ENCODE measurements at places on chromosomes 6 and 20.

DNA sequence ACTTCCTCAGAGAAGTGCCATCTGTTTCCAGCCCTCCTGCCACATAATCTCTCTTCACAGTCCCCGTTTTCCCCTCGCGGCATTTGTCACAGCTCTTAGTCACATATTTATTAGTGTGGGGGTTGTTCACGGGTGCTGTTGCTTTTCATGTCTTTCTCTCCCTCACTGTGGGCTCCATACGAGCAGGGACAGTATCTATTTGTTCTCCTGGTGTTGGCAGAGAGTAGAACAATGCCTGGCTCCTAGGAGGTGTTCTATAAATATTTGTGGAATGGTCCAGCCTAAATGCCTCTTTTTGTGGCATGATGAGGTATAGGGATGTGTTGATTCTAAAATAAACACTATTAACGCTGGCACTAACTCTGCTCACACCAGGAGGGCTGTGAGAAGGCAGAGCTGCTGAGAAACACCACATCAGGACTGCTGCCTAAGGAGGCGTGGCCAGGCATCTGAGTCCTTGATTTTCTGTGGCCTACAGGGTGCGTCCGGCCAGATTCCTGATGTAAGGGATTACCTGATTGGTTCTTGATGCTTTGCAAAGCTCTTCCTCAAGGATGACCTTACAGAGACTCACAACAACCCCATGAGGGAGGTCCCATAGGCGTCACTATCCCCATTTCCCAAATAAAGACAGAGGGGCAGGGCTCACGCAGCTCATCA lies 219.8 kb upstream of the ARID1B start:
- no peak for DNase-seq

GRCh38 chr6:100730001-100730980 lies 150.8 kb downstream of the ASCC3 start:
- no peak for DNase-seq

- no peak for DNase-seq
Measured at GRCh38 chr6:20744911-20745557, 210.8 kb downstream of the CDKAL1 start.

DNA sequence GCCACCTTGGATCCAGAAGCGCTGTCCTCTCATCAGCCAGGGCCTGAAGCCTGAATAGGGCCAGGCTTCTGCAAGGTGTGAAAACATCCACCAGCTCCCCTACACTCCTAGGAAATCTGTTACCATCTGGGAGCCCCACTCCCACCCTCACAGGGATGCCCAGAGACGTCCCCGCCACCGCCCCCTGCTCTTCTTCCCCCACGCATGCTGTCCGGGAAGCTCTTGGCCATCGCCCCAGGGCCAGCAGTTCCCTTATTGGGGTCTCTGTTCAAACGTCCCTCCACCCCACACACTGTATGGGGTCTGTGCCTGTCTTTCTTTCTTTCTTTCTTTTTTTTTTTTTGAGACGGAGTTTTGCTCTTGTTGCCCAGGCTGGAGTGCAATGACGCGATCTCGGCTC lies 3.8 kb downstream of the RGS19 start:
- no peak for DNase-seq

DNA sequence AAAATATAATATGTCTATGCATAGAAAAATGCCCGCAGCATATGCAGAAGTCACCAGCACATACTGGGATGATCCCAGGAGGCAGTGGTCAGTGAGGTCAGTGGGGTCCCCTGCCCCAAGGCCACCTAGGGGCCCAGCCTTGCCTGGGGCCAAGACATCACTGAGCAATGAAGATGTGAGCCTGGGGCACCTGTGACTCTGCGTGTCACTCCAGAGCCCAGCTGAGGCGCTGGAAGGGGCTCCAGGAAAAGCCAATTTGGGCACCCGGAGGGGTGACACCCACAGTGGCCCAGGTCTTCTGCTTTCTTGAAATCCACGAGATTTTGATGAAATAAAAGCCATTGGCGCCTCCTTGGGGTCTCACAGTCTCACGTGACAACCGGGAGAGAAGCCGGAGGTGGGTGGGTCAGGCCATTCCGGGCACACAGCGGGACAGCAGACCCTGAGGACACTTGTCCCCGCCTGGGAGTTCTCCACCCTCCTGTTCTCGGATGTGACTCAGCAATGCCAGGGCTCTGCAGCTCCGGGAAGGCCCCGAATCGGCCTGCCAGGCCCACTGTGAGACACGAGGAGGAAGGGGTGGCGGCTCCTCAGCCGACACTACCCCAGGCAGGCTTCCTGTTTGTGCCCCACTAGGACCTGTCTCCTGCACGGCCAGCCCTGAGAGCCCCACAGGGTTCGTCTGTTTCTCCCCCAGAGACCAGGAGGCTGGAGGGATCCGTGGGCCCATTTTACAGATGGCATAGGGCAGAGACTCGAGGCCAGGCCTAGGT lies 24.4 kb upstream of the SLCO4A1 start:
- DNase-seq: no peak

GRCh38 chr20:19205981-19206396 lies 6.5 kb upstream of the SLC24A3 start:
- DNase-seq: peak; percentile 86

DNA sequence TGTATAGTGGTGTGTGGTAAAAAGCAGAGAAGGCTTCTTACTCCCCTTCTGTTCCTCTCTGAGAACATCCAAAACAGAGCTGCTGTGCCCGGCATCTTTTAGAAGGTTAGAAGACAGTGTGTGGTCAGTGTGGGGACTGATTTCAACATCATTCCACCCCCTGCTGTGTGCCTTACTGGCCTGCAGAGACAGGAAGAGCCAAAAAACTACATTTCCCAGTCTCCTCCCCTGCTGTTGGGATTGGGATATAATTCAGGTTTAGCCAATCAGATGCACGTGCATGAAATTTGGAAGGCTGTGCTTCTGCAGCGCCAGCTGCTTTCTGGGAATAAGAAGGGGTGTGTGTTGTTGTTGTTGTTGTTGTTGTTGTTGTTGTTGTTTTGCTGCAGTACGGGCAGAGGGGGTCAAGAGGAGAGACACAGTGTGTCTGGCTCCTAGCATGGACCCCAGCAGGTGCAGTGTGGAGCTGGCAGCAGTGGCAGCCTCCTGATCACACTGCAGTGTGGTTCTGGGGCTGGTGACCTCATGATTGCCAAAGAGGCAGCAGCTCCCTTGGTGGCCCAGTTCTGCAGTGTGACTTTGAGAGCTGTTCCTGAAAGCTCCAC lies 74.7 kb downstream of the MRPL14 start:
- DNase-seq: no peak

- no peak for DNase-seq
Measured at GRCh38 chr6:11389977-11390376, 147.6 kb upstream of the TMEM170B start.

DNA sequence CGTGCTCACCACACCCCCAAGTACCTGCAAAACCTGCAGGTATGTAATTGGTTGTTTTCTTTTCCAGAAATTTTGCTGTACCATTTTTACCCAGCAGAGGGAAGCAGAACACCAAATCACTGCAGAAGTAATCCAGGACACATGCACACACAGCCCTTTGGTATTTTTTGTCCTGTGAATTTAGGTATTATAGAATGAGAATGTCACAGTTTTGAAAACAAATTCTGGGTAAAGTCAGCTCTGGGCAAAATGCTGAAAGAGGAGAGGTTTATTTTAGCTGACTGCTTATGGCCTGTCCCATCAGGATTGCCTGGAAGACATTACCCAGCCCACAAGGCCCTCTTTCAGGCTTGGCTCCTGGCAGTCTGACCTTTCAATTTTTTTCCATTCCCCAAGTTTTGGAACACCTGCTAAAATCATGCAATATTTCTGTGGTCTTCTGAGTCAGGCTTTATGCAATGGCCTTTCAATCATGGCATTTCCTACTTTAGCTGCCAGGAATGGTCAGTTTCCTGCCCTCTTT lies 3.5 kb upstream of the EFHC1 start:
- no peak for DNase-seq

DNA sequence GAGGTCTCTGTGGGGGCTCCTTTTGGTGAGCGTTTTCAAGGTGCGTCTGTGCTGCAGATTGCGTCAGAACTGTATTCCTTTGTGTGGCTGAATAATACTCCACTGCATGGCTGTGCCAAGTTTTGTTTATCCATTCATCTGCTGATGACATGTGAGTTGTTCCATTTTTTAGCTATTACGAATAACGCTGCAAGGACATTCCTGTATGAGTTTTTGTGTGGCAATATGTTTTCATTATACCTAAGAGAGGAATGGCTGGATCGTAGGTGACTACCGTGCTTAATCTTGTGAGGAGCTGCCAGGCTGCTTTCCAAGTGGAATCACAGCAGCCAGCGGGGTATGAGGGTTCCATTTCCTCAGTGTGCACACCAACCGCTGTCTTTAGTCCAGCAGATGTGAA lies 1.1 kb upstream of the DACT2 start:
- no peak for DNase-seq

GRCh38 chr20:15033269-15033668 lies 695.9 kb upstream of the FLRT3 start:
- DNase-seq: no peak

GRCh38 chr6:151753581-151753980 lies 53.9 kb upstream of the ESR1 start:
- DNase-seq: no peak

DNA sequence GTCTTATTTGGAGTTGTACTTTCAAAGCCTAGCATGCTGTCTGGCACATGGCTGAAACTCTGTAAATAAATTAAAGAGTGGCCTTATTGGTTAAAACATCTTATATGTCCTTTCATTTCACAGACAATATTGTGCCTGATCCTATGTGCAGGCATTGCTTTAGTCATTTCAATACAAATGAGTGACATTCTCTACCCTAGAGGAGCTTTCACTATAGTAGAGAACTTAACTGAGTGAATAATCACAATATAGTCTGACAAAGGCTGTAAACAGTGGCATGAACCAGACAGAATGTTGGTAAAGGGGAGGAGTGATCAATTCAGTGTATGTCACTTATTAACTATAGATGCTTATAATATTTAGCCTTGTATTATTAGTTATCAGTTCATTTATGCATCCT lies 481.8 kb downstream of the TFAP2B start:
- no peak for DNase-seq

DNA sequence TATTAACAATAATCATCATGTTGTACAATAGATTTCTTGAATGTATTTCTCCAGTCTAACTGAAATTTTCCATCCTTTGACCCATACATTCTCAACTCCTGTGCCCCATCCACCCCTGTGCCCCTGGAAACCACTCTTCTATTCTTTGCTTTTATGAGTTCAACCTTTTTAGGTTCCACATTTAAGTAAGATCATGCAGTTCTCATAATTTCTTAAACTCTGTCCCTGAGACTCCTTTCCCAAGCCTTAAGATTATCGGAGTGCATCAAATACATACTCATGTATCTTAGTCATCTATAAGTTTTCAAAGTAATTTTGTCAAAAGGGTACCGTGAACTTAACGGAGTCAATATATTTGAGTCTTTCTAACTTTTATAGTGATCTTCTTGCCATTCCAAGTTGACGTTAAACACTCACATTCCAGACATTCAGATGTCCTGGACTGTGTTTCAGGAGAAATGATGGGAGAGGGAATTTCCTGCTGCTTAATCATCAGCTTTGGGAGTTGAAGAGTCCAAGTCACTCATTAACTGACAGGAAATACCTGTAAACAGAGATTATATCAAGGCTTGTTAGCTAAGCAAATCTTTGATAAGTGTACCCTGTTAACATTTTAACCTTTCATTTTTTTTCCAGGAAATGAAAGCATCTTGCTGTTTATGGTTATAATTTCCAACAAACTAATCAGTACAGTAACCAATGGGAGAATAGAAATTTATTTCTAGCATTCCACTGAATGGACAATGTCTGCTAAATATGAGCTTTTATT lies 73.3 kb downstream of the ADGRG6 start:
- DNase-seq: no peak

- no peak for DNase-seq
Measured at GRCh38 chr6:160419488-160419887, 71.3 kb downstream of the SLC22A3 start.

- DNase-seq: no peak
Measured at GRCh38 chr6:93318121-93318520, 101.2 kb downstream of the EPHA7 start.

- no peak for DNase-seq
Measured at GRCh38 chr6:5004373-5005037, 668 bp upstream of the RPP40 start.

- DNase-seq: no peak
Measured at GRCh38 chr6:109662192-109662591, 28.8 kb downstream of the AK9 start.

DNA sequence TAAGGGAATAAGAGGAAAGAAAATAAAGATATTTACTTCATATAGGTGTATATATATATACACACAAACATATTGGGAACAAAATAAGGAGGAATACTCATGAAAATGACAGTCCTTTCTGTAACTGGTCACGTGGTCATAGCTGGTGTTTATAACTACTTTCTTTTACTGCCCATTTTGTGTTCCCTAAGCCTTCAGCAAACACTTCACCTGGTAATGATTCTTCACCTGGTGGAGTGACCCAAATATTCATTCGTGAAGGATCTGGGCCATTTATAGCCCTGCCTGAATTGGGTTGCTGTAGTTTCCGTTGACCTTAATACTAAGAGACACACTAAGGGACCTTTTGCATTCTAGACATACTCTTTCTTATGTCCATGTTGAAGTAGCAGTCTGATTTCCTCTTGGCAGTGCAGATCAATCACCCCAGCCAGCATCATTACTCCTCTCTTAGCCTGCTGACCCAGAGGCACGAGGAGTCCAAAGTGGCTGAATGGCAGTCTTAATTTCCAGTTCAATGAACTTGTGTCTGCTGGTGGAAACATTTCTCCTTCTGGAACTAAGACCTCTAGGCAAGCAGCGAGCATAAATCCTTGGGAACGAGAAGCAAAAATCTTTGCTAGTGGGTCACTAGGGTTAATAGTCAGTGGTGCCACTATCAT lies 39.9 kb upstream of the IYD start:
- no peak for DNase-seq

DNA sequence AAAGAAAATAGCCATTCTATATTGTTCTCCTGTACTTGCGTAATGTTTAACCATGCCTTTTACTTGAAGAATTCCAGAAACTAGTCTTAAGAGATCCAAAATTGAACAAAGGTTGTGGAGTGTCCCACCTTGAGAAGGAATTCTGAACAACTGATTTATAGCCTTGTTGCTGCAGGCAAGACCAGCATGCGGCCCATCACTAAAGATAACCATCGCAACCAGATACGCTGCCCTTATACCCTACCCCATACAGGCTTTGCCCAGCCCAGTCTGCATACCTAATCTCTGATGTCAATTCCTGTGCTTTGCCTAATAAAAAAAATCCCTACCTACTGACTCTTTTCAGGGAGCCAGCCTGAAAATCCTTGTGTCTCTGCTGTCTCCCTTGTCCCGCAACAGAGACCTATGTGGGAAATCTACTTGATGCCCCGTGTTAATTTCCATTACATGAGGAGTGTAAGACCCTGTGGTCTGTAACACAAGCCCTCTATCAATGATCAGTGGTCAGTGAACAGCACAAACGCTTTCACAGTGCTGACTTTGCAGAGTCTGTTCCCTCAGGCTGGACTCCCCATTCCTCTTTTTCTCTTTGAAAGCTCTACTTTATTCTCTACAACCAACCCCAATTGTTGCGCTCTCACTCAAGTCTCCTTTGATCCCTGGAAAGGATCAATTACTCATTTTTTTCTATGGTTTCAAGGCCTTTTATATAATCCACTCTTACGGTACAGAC lies 125.7 kb upstream of the BTBD3 start:
- no peak for DNase-seq

Data from ecto neural progenitor cell (in vitro differentiated cells).